ENCODE measurements at places on chromosomes 4 and X.

- DNase-seq = no peak
Observed at GRCh38 chr4:170088716-170089115, 1.0 kb downstream of the AADAT start.

- DNase-seq = no peak
Observed at GRCh38 chr4:151952137-151952536, 191.3 kb upstream of the GATB start.

- DNase-seq = no peak
Observed at GRCh38 chr4:99323756-99324155, 2.6 kb upstream of the ADH1B start.

DNA sequence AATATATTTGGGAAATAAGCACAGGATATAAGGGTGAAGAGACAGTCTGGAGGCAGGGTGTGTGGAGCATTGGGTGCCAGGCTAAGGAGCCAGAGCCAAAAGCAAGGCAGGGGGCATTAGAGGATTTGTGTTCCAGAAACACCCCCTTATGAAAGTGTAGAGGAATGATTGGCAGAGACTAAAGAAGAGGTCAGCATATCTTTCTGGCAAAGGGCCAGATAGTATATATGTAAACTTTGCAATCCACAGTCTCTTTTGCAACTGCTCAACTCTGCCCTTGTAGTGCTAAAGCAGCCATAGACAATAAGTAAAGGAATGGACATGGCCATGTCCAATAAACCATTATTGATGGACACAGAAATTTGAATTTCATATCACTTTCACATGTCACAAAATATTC is 3.6 kb upstream of the SLC9A6 start:
- DNase-seq = no peak

DNA sequence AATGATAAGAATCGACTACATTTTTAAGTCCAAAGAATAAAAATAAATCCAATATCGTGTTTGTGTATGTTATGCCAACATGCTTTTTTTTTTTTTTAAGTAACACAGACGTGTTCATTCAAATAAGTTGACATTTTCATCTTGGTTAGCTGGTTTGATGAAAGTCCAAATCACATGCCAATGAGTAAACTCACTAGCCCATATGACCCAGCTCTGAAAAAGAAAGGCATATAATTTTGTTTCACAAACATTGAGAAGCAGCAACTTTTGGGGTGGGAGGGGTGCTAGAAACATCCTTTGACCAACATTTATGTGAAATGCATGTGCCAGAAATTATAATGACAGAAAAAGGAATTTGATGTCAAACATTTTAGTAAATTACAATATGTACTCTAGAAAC is 61.6 kb upstream of the SPP1 start:
- no peak for DNase-seq

DNA sequence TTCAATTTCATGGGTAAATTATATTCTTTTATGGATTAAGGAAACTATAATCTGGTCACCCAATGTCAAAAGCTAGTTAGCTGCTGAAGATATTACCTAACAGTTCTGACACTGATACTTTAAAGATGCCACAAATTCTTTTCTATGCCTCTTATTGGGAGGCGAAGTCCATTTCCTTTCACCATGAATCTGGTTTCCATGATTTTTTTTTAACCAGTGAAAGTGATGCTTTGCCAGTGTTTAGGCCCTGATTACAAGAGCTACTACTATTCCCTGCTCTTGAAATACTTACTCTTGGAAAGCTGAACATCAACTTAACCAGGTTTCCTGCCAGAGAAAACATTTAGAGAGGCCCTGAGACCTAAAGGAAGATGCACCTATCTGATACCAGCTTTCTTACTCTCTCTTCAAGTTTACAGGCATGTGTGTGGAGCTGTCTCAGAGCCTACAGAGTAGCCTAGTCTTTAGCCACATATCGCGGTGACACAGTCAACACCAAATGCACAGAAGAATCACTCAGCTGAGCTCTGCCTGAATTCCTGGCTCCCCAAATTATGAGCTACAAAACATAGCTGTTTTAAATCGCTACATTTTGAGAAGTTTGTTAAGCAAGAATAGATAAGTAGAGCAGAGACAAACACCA is 1280.8 kb downstream of the PCDH7 start:
- DNase-seq = no peak

GRCh38 chr4:94595880-94596483 is 144.2 kb downstream of the PDLIM5 start:
- DNase-seq = no peak

GRCh38 chrX:68332201-68332731 is 101.0 kb downstream of the OPHN1 start:
- no peak for DNase-seq

DNA sequence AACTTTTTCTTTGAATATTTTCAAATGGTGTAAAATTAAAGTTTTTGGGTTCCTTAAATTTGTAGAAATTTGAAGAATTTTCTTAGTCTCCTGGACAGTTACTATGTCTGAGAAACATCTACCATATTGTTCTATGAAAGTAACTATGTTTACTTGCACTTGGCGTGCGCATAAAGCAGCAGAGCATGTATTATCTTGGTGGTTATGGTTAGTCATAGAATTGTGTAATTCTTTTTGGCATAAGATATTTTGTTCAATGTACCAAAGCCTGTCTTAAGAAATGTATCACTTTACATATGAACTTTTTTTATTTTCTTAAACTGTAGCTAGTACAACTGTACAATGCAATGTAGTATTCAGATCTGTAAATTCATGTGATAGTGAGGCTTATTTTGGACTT is 49.2 kb downstream of the CDS1 start:
- DNase-seq = no peak

DNA sequence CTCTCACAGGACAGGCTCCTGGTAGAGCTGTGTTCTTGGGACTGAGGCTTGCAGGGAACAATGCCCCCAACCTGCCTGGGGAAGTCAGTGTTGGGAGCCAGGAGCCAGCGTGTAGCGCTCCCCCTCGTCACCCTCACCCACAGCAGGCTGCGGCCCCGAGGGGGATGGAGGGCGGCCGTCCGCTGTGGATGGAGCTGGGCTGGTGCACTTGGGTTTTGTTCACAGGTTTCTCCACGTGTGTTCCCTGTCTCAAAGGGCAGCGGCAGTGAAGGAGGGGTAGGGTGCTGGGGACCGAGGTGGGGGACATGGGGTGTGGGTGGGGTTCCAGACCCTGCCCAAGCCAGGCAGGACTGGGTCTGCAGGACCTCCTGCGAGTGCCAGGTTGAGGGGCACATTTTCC is 69.1 kb downstream of the RGS12 start:
- no peak for DNase-seq

DNA sequence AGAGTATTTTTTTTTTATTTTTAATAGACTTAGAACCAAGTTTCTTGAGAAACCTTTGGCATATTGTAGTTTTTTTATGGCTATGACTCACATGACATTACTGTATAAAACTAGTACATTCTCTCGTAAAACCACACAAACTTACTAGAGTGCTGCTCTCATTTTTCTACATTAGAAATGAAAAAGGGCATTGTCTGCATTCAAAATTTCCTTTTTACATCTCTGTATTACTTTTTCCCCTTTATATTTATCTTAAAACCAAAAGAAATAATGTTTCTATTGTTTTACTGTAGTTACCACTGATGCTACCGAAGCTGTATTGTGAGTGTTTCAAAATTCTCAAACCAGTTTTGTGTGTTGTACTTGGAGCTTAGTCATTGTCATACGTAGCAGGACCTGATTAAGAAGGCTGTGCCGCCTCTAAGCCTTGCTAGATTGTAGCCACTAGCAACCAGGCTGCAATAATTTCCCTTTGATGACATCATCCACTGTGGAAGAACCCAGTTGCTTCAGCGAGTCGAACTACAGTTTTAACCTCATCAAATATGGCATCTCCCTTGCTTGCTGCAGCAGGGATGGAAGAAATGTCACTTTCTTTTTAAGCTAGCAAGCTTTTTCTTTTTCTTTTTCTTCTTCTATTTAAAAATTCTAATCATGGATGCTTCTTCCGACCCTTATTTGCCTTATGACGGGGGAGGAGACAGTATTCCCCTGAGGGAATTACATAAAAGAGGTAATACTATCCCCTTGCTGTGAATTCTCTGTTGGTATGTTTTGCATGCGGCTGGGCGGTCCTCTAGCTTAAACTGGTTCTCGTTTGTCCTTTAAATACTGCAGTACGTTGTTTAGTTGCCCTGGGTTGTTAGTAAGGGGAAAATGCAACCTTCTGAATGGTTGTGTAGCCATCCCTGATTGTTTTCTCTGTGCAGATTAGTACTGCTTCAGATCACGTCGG is 39.6 kb downstream of the CLCN3 start:
- peak; percentile 51 for DNase-seq

DNA sequence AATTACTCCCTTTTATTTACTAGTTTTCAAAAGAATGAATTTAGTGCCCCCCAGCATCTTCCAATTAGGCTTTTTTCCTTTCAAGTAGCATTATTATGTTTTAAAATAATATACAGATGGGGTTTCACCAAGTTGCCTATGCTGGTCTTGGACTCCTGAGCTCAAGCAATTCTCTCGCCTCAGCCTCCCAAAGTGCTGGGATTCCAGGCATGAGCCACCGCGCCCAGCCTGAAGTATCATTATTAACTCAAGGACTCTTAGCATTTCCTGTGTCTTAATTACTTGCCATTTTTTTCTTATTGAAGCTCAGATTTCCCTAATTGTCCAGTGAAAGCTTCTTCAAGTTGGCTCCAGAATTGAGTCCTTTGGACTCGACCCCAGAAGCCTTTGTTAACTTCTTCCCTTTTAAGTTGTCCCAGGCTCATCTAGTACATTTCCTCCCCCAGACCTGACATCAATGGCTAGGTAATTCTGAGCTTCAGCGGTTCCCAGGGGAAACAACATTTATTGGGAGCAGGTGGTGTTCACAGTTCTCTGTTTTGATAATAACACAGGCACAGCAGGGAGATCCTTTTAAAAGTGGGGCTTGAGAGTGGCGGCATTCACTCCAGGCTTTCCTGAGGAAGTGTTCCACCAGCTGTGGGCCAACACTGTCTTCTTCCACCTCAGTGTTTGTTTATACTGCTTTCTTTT is 10.0 kb downstream of the SAT1 start:
- no peak for DNase-seq

DNA sequence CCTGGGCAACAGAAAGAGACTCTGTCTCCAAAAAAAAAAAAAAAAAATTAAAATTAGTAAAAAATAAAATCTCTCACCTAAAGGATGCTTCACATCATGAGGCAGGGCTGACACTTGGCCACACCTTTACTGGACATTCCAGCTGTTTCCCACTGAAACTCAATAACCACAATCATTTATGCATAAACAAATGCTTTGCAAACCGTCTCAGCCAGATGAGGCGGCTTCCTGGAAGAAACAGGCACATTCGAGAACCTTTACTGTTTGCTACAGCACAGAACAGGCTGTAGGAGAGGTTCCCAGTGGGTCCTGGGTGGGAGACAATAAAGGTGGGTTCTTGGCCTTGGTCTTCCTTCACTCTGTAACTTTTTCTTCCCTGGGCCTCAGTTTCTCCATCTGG is 10.9 kb upstream of the TBC1D14 start:
- no peak for DNase-seq

- no peak for DNase-seq
Observed at GRCh38 chr4:123380728-123381716, 15.6 kb upstream of the SPRY1 start.

DNA sequence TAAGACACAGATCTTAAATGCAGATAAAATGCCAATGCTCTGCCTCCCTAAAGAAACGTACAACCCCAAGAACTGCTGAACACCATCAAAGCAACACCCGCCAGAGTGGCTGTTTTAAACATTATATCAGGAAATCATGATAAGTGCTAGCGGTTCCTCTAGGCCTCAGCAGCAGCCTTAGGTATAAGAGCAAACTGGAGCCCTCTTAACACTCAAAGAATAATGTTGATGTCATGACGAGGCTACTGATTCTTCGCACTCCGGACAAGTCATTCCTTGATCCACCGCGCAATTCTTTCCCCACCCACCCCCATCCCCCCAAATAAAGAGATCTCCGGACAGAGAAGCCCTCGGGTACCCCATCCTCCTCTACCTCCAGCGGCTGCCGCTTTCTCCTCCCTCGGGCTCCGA is 507 bp downstream of the LIN54 start:
- no peak for DNase-seq

- DNase-seq = no peak
Observed at GRCh38 chr4:1169691-1170096, 2.7 kb downstream of the SPON2 start.

GRCh38 chr4:101035487-101035886 is 311.8 kb downstream of the PPP3CA start:
- no peak for DNase-seq

DNA sequence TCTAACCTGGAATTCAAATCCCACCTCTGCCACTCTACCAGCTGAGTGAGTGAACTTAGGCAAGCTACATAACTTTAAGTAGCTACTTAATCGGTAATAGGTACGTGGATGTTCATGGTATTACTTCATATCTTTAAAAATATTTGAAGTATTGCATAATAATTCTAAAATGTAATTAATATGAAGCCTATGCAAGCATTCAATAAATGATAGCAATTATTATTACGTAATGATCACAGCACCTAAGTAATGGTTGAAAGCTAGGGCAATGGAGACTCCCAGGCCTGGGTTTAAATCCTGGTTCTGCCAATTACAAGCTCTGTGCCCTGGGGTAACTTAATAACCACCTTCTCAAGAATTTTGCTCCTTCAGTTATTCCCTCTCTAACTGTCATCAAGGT is 26.7 kb downstream of the LHFPL1 start:
- no peak for DNase-seq
